Natural killer cell (primary cell): ENCODE measurements at places on chromosomes 11 and 22.

DNA sequence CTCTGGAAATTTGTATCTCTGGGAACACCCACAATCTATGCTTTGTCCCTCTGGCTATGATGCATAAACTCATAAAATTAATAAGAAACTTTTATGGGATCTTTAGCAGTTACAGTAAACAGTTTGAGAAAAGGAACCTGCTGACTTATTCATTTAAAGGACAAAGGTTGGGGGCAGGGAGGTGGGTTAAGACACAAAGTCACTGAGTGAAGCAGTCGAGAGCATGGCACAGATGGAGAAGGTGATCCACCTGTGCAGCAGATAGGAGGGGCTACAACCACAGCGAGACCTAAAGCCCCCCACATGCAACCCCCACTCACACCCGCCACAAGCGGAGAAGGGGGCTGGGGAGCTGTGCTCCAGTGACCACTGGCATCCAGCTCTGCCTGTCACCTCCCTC, 45.0 kb downstream of the SMCO4 start:
- no peak for DNase-seq

DNA sequence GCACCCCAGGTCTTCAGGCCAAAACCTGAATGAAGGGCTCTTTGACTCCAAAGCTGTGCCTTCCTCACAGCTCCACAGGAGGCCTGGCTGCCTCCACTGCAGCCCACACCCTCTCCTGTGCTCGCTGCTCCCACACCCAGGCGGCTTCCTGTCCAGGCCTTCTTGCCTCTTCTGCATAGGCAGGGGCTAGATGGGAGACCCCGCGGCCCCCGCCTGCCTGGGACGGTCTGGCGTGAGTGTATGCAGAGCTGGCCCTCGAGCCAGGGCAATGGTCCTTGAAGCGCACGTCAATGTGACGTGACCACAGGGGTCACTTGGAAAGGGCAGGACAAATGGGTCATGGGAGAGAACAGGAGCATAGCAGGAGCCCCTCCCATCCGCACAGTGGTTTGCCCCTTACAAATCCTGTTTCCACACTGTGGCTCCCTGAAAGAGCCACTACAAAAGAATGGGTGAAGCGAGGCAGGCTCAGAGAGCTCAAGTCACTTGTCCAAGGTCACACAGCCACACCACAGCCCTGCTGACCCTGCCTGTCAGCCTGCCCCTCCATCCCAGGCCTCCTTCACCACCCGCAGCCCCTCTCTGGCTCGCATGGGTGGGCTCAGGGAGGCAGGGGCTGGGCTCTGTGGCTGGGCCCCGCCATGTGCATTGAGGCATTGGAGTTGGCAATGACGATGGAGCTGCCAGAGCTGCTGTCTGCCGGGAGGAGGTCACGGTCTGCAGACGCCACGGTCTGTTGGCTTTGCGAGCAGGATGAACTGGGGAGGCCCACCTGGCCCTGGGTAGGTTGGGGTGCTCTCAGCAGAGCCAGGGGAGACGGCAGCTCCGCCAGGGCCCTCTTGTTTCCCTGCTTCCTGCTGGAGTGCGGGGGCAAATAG, 71.2 kb upstream of the WNT11 start:
- no peak for DNase-seq

- DNase-seq, result no peak
Measured at GRCh38 chr22:28333088-28333487, 346.6 kb downstream of the TTC28 start.

DNA sequence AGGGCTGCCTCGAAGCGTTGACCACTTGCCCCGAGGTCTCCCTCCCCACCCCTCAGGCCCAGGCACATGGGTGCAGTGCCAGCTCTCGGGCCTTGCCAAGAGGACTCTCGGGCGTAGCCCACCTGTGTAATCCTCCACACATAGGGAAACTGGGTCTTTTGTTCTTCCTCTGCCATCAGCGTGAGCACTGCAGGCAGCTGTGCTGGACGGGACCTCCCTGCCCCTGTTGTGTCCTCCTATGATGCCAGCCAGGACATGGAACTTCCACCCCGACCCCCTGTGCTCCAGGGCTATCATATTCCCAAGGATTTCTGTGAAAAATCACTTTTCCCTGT, 66.4 kb downstream of the PARVB start:
- no peak for DNase-seq
